8988T (cell line): ENCODE measurements at places on chromosomes 7 and 10.

DNA sequence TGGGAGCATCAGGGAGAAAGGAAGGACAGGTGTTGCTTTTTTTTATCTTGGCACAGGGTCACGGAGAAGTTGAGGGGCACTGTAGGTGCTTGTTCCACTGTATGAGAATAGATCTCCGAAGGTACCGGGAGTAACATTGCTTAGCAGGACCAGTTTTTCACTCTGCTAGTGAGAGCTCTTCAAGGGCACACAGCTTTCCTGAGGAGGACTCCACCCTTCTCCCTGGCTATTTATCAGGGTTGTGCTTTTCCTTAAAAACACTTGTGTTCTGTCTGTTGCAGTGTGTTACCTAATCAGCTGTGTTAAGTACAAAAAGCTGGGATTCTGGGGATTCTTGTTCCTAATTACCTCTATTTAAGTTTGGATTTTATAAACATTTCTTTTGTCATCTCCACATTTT, 160.5 kb downstream of the SND1 start:
- DNase-seq = no peak

DNA sequence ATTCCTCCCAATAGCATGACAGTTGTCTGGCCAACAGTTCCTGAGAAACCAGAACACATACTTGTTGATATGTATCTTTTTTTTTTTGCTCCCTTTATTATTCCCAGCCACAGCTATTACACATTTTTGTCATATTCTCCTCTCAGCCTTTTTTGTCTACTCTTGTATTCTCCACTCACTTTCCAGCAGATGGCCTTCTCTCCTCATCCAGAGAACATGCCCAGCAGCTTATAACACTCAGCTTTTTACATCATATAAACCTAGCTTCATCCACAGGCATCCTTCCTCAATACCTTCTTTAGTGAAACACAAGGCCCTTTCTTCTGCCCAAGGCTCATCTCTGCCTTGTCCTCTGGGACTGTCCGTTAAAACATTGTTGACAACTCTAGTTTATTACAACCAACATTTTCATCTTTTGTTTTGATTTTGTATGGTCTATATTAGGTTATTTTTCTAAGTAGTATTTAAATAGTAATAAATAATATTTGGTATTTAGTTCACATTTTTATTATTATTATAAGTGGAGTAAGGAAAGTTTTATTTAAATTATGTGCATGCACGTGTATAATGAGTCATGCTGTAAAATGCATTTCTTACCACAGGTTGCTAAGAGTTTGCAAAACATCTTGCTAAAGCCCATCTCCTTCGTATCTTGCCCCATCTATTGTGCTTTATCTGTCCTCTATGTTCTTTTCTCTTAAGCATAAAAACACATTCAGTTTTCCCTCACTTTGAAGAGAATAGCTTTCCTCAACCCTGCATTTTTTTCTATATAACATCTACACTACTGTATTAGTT, 101.5 kb downstream of the ORC5 start:
- DNase-seq = no peak

DNA sequence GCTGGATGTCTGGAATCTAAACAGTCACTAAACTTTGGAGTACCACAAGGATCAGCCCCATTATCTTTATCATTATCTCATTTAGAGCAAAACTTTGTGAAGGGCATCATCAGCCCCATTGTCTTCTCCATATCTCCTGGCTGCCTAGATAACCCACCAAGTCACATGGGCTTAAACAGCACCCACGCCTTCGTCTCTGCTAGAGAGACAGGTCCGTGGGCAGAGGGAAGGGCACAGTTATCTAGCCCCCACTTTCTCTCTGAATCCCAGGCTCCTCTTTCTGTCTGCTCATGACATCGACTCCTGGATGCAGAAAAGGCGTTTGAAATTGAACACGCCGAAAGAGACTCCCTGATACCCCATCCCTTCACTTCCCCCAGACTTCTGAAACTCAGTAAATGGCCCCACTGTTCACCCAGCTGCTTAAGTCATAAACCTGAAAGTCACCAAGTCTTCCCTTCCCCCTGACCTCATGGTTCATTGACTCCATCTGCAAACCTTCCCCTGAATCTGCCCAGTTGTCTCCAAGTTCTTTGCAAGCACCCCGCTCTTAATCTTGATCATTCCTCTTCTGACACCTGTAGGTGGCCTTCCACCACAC, 20.9 kb upstream of the PARD3 start:
- no peak for DNase-seq

DNA sequence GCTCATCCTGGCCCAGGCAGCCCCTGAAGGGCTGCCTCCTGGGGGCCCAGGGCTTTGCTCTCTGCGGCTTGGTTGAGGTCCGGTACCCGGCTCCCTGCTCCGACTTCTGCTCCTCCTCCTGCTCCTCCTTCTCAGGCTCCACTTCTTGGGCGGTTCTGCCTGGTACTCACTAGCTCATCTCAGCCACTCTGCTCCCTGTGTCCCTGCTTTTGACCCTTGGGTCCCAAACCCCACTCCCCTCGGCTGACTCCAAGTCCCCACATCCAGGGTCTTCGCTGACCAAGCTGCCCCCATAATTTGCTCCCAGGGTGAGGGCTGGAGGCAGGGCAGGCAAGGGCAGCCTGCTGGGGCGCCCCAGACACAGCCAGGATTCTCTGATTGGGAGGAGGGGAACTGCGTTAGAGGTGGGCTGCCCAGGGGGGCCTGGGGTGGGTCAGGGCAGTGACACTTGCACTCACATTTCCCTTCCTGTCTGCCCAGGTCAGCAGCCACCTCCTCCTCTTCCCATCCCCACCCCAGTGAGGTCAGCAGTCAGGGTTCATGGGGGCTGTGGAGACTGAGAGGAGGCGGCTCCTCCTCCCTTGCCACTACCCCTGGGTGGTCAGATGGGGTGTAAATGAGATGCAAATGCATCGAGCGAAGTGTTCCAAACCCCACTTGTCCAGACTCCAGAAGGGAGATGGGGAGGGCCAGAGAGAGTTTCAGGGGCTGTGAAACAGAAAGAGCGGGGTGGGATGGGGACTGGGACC, 2.2 kb downstream of the SMARCD3 start:
- no peak for DNase-seq
